ENCODE measurements at places on chromosomes 16 and 17.

- DNase-seq, result no peak
Measured at GRCh38 chr17:80195671-80196529, 24.2 kb downstream of the SGSH start.

- no peak for DNase-seq
Measured at GRCh38 chr17:42361781-42362186, 26.5 kb downstream of the STAT3 start.

DNA sequence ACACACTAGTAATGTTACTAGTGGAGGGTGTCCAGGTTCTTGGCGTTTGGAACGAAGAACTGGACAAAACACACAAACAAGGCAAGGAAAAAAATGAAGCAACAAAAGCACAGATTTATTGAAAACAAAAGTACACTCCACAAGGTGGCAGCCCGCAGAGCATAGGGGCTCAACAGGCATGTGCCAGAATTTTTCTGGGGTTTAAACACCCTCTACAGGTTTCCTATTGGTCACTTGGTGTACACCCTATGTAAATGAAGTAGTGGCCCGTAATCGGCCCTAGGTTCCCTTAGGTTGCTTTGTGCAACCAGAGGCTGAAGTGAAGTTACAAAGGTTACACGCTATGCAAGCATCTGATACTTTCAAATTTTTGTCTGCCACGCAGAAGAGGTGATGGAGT lies 8.1 kb downstream of the OR2C1 start:
- no peak for DNase-seq

DNA sequence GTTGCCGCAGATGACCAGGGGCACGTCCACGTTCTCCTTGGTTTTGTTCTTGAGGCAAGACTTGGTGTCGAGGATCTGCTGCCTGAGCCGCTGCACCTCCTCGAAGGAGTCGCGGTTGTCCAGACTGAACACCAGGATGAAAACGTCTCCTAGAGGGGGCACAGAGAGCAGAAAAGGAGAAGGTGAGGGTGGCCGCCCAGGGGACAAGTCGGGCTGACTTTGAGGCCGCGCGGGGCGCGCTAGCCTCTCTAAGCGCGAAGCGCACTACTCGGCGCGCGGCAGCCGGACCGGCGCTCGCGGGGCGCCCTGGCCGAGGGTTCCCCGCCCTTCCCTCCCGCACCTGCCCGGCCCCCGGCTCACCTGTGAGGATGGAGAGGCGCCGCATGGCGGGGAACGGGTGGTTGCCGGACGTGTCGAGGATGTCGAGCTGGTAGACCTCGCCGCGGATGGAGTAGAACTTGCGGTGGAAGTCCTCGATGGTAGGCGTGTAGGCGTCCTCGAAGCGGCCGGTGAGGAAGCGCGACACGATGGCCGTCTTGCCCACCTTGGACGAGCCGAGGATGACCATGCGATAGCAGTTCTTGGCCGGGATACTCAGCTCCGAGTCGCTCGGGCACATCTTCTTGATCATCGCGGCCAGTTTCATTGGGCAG lies 533 bp downstream of the RASD1 start:
- no peak for DNase-seq
